Erythroblast (primary cell): ENCODE measurements at places on chromosomes 7 and 10.

DNA sequence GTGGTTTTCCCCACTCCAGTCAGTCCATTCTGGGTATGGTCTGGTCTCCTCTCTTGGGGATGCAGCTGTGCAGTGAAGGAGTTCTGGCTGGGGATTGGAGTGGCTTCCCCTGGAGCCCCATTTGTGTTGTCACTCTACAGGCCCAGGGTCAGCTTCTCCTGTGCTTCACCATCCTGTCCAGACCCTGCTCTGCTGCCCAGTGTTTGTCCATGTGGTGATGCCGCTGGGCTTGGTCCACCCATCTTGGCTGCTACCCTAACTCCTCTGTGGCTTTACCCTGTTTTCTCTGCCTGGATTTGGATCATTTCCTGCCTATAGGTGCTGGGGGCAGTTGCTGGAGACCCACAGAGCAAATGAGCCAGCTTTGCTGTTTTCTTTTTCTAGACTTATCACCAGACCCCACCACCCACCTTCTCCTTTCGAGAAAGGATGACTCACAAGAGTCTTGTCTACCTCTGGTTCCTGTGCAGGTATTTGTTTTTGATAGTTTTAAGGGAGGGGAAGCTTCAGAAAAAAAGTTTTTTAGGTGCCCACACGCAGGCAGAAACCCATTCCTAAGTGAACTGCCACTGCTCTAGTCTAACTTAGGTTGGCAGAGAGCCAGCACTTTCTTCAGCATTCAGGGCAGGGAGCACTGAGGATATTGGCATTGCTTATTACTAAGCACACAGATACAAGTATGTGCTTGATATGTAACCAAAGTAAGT is 8.5 kb downstream of the ZDHHC16 start:
- peak; percentile 17 for DNase-seq

DNA sequence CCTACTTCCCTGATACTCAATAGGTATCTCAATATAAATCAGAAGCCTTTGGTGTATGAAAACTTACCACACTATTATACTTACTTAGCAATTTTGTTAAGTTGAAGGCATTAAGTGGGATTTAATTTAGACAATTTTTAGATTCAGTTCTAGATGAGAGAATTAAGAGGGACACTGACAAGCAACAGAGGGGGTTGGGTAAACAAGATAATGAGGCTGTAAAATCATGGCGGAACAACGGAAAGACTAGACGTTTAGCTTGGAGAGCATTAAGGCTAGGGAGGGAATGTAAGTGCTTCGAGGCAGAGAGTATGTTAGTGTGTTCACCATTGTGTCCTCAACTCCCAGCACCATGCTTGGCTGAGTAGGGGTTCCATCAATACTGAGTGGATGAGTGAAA is 71.3 kb downstream of the DENND11 start:
- DNase-seq = no peak

DNA sequence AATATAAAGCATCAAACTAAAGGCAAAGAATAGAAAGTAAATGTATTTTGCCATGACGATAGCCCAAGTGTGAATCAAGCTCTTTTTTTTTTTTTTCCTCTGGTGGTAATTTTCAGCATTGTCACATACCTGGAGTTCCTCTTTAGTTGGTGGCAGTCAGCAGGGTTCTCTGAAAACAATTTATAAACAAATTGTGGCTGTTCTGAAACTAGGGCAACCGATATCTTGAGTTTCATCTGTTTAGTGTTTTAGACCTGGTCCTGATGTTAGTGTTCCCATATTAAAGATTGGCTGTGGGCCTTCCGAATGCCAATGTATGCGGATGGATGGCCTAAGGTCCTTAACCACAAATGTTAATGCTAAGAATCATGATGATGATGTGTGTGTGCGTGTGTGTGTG is 713.1 kb downstream of the GATA3 start:
- no peak for DNase-seq

- peak; percentile 16 for DNase-seq
These were observed 57.8 kb upstream of the RAB18 start for GRCh38 chr10:27446091-27446918.

DNA sequence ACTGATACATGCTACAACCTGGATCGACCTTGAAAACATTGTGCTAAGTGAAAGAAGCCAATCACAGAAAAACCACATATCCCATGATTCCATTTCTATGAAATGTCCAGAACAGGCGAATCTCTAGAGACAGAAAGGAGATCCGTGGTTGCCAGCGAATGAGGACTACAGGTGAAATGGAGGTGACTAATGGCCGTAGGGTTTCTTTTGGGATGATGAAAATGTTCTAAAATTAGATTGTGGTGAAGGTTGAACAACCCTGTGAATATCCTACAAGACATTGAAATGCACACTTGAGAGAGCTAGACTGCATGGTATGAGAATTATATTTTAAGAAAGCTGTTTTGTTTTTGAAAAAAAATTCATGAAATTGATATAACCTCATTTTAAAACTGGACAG is 188.5 kb upstream of the PLXNA4 start:
- no peak for DNase-seq
